Peyer's patch (tissue), 4 donors: ENCODE measurements at places on chromosomes 5 and 9.

DNA sequence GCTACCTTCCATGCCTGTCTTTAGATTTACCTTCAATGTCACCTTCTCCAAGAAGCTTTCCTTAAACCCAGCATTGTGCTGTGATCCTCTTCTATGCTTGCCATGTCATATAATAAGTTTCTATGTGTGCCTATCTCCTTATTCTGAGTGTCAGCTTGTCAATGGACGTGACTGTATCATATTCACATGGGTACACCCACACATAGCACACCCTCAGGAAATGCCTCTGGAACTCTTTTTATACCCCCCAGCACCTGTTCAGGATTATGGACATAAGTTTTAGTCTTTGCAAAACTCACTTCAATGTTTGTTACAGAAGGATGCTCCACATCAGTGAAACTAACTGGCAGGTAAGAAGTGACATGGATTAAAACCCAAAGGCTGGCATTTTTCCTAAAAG lies 7.4 kb downstream of the GAS1 start:
- H3K36me3 ChIP-seq: no peaks in the 10 kb centered on the region
- no peak for DNase-seq
- no peak overlapping the region for H3K27ac ChIP-seq
- H3K4me1 ChIP-seq: no peaks in the 10 kb centered on the region
- no peak overlapping the region for H3K4me3 ChIP-seq

GRCh38 chr9:117644932-117645636 lies 59.1 kb upstream of the TLR4 start:
- H3K27me3 ChIP-seq: no peaks in the 10 kb centered on the region
- H3K36me3 ChIP-seq: no peaks in the 10 kb centered on the region
- H3K4me3 ChIP-seq: no peak overlapping the region
- H3K4me1 ChIP-seq: no peaks in the 10 kb centered on the region
- no peak overlapping the region for H3K27ac ChIP-seq

GRCh38 chr5:111453295-111453694 lies 59.0 kb downstream of the STARD4 start:
- no peak for DNase-seq
- H3K36me3 ChIP-seq: no peaks in the 10 kb centered on the region
- H3K27ac ChIP-seq: no peak overlapping the region
- no peaks in the 10 kb centered on the region for H3K4me1 ChIP-seq
- no peaks in the 10 kb centered on the region for H3K27me3 ChIP-seq

DNA sequence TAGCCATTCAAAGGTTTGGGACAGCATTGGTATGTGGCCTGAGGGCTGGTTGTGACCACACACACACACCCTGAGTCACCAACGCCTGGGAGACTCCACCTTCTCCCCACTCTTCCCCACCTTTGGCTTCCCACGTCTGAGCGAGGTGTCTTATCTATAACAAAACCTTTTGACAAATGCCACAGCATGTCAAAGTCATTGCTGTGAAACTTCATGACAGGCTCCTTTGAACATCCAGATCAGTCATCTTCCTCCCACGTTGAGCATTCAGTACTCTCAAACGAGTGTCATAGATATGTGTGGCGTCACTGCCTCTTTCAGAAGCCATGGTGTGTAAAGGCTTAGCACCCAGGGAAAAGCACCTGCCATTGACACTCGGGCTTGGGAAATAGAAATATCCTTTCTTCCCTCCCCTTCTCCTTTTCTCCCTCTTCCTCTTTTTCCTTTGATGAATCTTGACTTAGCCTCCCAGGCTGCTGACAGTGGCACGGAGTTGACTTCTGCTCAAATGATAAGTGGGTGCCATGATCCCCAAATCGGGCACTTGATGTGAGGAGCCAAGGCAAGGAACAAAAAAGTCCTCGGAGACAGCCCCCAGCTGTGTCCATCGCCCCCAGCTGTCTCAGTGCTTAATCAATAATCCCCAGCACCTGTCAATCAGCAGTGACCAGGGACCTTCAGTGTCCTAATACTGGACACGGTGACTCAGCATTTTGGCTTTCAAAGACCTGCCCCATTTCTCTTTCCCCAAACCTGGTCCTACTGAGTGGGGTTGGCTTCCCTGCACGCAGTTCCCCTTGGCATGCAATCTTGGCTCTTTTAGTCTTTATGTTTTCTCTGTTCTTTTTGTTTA lies 114.8 kb downstream of the FGF18 start:
- DNase-seq: no peak
- H3K4me1 ChIP-seq: no peaks in the 10 kb centered on the region
- no peaks in the 10 kb centered on the region for H3K36me3 ChIP-seq
- no peak overlapping the region for H3K4me3 ChIP-seq
- no peaks in the 10 kb centered on the region for H3K27me3 ChIP-seq
